Left renal cortex interstitium (tissue), 4 donors: ENCODE measurements at places on chromosomes 6 and 20.
A peak's percentile ranks its signal among the peaks of the same experiment; 100 is the strongest.

GRCh38 chr6:80921861-80922460, 815.5 kb downstream of the BCKDHB start:
- no peak for DNase-seq

DNA sequence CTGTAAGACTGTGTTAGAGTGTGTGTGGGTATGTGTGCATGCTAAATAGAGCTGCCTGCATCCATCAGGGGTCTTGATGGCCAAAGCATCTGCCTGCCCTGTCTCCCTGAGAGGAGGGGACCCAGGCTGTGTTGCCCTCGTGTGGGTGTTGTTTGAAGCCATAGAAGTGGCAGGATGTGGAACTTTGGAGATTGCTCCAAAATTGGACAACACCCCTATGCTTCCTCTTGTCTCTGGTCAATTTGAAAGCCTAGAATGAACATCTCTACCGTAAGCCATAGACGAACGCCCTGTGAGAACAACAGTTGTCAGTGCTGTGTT, 82.6 kb downstream of the ASXL1 start:
- DNase-seq = no peak

DNA sequence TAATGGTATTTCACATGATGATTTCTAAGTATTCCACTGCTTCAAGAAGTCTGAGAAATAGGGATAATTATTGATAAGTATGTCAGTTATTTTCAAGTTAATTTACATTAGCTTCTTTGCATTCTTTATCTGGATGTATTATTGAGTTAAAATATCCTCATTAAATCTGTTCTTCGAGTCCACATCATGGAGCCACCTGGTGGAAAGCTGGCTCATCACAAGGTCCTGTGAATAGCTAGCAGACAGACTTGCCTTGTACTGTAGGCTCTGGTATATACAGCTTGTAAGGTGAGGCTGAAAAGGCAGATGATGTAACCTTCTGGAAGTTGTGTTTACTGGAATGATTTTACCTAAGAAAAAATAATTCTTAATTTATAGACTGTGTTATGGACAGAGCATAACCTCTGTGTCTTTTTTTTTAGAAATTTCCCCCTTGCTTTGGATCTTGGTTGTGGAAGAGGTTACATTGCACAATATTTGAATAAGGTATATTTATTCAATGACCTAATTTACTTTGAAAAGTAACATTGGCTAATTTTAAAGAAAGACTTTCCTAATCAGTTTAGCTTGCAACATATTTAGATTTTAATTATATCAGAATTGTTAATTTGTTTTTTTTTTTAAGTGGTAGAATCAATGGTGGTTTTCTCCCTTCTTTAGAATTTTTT, 3.5 kb downstream of the NDUFAF5 start:
- DNase-seq = peak; percentile 38

- no peak for DNase-seq
Observed at GRCh38 chr6:150420926-150421325, 52.1 kb downstream of the IYD start.

DNA sequence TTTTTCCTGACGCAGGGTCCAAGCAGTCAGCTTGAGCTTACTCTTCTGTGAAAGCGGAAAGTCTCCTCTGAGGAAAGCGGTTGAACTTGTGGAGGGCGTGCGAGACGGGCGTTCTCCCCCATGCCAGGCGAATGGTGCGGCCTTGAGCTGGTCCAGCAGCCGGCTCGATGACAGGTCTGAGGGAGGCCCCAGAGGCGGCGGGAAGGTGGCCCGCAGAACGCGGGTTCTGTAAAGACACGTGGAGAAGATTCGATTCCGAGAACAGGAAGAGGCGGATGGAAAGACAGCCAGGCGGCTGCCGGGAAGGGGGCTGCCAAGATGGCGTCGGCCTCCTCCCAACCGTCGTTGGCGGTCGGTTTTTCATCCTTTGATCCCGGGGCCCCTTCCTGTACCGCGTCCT, 75.6 kb upstream of the TXNDC5 start:
- DNase-seq = no peak

GRCh38 chr20:11965602-11966001, 47.9 kb downstream of the BTBD3 start:
- no peak for DNase-seq

DNA sequence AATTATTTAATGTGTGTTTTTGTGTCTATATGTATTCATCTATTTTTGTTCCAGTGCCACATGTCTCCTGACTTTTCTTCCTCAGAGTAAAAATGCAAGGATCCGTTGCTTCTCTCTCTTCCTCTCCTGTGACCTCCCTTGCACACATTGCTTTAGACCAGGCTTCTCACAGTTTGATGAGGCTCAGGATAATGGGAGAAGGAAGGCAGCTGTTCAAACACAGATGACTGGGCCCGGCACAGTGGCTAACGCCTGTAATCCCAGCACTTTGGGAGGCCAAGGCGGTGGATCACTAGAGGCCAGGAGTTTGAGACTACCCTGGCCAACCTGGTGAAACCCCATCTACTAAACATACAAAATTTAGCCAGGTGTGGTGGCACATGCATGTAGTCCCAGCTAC, 241.9 kb downstream of the SAMD5 start:
- no peak for DNase-seq

DNA sequence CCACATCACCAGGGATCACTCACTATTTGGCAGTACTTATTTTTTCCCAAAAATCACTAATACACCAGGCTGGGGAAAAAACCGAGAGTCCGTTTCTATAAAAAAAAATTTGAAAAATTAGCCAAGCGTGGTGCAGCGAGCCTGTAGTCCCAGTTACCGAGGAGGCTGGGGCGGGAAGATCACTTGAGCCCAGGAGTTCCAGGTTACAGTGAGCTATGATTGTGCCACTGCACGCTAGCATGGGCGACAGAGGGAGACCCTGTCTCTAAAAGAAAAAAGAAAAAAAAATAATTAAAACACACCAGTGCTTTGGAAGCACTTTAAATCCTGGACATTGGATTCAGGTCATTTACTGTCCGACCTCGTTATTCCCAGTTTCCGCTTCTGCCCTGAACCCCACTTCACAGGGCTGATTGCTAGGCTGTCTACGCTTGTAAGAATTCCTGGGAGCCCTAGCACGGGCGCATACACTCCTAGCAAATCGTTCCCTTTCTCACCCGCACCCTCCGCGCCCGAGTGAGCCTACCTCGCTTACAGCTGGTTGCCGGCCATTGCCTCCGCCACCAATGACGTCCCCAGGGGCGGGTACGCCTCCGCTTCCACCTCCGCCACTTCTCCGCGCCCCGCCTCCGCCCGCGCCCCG, at the start of gene TPMT:
TSS of gene TPMT (minus strand) at position 571 of the 643 bp plus-strand sequence. CDS start 5,950 bp downstream, outside the sequence.
- peak; percentile 66 for DNase-seq

GRCh38 chr6:12103158-12103557, 91.0 kb downstream of the HIVEP1 start:
- DNase-seq = no peak

DNA sequence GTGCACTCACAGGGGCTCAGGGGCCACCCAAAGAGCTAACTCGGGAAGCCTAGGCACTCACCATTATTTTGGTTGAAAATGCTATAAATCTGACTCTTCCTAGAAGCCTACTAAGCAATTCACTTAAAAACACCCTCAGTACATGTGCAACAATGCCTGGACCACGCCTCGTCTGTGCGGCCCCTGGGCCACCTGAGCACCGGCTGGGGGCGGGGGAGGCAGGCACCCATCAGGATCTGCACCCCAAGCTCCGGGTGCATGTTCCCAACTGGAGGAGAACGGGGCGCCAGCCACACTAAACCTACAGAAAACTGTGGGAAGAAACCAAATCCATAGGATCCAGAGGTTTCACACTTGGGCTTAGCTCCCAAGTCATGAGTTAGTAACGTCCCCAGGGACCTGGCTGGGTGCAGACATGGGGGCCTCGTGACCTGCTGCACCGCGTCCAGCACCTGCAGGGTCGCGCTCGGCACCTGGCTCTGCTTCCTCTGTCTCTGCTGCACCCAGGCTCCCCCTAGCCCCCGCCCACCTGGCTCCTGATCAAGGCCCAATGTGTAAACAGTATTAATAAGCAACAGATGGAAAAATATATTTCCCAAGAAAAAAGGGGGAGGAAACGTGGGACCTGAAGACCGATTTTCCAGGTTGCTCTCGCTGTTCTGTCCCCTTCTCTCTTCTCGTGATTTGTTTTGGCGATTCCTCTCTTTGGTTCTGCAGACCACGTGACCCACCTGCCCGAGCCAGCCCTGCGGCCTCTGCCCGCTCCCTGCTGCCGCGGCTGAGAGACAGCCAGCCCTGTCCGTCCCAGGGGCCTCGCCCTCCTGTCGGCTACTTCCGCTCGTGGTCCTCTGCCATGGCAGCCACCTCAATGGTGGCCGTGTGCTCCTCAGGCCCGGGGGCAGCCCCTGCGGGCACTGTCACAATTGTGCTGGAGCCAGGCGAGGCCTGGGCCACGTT, 15.5 kb upstream of the HELZ2 start:
- DNase-seq = no peak

GRCh38 chr6:7805078-7805849, 79.4 kb downstream of the BMP6 start:
- DNase-seq = no peak

- no peak for DNase-seq
Observed at GRCh38 chr6:43311666-43312065, 3.0 kb upstream of the CRIP3 start.

- no peak for DNase-seq
Observed at GRCh38 chr20:23626040-23626620, 11.6 kb downstream of the CST3 start.

DNA sequence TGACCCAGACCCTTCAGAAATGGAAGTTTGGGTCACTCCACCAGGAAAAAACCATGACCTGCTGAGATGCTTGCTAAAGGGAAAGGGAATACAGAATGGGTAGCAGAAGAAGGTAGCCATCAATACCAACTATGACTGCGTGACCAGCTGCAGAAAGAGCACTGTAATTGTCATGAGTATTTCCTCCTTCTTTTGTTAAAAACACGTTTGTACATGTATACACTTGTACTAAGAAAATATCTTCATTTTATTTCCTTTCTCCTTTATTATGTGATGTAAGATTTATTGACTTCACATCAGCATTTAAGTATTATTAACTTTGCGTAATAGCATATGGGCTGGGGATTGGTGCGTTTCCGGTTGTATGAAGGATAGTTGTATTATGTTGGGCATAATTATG, 12.6 kb upstream of the MUC21 start:
- DNase-seq = no peak

DNA sequence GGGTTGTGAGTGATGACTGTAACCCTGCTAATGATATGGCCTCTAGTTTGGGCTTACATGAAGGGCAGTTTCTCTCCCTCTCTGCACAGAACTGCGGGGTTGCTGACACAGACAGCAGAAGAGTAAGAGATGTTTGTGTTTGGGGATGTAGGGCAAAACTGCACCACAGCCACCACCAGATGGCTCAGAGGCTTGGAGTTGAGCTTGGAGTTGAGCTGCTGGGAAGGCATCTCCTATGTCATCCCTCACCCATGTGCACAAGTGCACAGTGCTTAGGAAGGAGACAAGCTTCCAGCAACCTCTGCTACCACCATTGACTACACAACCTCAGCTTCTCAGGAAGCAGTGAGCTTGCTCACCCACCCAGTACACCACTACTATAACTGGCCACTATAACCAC, 303.9 kb upstream of the DEFB112 start:
- no peak for DNase-seq

DNA sequence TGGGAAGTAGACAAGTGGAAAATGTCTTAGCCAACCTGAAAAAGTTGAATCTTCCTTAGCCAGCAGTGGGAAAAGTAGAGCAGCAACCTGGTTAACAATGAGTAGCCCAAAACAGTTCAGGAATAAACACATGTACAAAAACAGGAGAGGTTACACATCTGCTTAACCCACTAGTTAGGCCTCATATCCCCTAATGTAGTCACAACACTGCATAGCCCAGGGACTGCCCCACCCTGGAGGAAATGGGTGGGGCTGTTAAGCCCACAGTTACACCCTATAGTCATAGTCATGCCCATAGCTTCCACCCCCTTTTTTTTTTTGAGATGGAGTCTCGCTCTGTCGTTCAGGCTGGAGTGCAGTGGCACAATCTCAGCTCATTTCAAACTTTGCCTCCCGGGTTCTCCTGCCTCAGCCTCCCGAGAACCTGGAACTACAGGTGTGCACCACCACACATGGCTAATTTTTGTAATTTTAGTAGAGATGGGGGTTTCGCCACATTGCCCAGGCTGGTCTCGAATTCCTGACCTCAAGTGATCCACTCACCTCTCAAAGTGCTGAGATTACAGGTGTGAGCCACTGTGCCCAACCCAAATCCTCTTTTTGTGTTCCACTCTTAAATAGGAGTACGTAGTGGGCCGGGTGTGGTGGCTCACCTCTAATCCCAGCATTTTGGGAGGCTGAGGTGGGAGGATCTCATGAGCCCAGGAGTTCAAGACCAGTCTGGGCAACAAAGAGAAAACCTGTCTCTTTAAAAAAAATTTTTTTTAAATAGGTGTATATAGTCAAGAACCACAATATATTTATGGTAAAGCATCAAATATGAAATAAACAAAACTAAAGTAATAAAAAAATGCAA, 24.5 kb downstream of the ILRUN start:
- DNase-seq = no peak

GRCh38 chr20:11895861-11896387, 21.8 kb upstream of the BTBD3 start:
- DNase-seq = no peak

DNA sequence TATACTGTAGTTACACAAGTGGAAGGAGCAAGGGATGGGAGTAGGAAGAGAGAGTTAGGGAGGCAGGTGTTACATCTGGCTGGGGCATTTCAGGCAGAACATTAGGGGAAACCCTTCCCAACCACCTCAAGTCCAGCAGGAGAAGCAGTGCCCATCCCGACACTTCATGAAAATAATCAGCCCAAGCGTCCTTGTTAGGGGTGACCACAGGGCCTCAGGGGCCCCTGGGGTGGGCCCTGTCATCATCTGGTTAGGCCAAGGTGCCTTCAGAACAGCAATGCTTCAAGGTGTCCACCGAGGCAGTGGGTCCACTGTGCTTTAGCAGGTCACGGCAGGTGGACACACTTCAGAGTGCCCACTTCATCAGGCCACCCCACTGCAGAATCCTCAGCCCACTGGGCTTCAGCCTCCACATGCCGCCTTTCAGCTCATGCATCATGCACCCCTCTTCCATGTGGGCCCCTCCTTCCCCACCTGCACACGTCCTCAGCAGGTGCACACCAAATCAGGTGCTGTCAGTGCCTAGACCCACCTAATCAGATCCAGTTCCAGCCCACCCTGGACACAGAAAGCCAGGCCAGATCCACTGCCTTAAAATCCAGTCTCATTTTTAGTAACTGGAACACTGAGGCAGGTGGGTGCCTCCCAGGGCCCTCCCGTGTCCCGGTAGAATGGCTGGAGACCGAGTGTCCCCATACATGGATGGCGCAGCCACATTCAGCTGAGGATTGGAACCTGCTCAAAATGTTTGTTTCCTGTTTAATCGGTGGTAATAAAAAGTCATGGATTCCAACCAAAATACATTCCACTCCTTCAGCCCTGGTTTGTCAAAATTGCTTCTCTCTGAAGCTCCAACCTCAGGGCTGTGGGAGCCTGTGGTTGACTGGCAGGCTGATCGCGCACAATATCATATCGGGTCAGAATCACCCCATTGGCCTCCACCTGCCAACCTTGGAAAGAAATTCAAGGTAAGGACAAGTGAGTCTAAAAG, 99.5 kb downstream of the ANKRD60 start:
- no peak for DNase-seq
